A549 treated with CpdA at 1 μM for 4 hours (cell line): ENCODE measurements at places on chromosomes 6 and 20. TPM values are rescaled to one million over a fixed set of nuclear protein-coding genes. Genes with fewer than 3 reads are reported as not detected.

The POU5F1 gene
- total RNA-seq = 2.5 to 5.1 TPM (median 3.6 TPM) in 5 replicates

The OR2B3 gene
- not detected in 5 replicates for total RNA-seq

The TMC2 gene
- not detected in 5 replicates for total RNA-seq

The BPIFB4 gene
- not detected in 5 replicates for total RNA-seq

The CALHM4 gene
- not detected in 5 replicates for total RNA-seq

The TBC1D22B gene
- 6.0 to 7.1 TPM (median 6.8 TPM) in 5 replicates for total RNA-seq

The RPS18 gene
- total RNA-seq = 2,487 to 2,796 TPM (median 2,684 TPM) in 5 replicates

The ANGPT4 gene
- total RNA-seq = 0.03 TPM in 1 of 5 replicates, not detected in the others

The ANKEF1 gene
- total RNA-seq = 7.4 to 7.9 TPM (median 7.7 TPM) in 5 replicates

The DDX27 gene
- total RNA-seq = 63.7 to 64.6 TPM (median 64.2 TPM) in 5 replicates

The MCHR2 gene
- not detected in 5 replicates for total RNA-seq
